Kidney epithelial cell (primary cell): ENCODE measurements at places on chromosomes 6 and 20. TPM values are rescaled to one million over a fixed set of nuclear protein-coding genes. Genes with fewer than 3 reads are reported as not detected.

DNA sequence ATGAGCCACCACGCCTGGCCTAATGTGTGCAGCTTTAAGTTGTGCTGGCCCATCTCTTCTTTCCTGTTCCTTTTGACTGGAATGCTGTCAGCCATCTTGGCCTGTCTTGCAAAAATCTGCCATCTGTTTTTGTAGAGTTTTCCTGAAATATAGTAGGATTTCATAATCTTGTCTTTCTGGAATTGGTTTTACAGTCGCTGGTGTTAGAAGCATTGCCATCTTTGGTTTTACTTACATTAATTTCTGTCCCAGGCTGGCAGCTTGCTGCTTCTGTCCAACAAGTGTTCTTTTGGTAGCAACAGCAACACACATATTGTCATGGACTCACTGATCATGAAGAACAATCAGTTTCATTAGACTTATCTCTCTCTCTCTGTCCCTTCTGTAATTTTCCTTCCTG, 29.1 kb upstream of the TULP1 start:
- no peak for DNase-seq

DNA sequence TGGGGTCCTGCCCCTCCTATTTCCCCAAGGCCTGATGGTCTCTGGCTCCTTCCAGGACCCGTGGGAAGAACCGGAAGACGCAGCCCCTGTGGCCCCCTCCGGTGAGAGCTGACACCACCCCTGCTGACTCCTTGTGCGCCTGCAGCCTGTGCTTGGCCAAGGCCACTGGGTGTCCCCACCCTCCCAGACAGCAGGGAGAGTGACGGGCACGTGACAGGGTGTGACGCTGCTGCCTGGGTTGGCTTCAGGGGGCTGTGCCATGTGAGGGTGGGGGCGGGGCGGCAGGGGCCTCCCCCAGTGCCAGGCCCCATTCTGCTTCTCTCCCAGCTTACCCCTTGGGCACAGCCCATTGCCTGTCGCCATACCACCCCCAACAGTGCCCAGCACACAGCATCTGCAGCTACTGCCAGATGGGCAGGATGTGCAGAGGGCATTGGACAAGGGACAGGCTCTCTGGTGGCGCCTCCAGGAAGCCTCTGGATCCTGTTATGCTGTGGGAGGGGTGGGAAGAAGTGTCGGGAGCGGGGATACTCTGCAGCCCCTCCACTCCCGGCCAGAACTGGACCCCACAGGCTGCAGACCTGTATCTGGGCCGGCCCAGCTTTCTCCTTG, 2.9 kb downstream of the BIRC7 start:
- no peak for DNase-seq

The SSTR4 gene
- not detected in 2 replicates for total RNA-seq

The CD93 gene
- 1.0 and 1.3 TPM in 2 replicates for total RNA-seq
